Gastroesophageal sphincter (tissue), 4 donors: ENCODE measurements at places on chromosomes 11 and 22.

- no peak for ATAC-seq
Observed at GRCh38 chr22:37270928-37271650, 11.2 kb upstream of the CYTH4 start.

GRCh38 chr22:17883356-17883755 lies 109.1 kb upstream of the BID start:
- ATAC-seq, result no peak

GRCh38 chr11:46112961-46113607 lies 8.2 kb downstream of the PHF21A start:
- peak; percentile 53 for ATAC-seq

DNA sequence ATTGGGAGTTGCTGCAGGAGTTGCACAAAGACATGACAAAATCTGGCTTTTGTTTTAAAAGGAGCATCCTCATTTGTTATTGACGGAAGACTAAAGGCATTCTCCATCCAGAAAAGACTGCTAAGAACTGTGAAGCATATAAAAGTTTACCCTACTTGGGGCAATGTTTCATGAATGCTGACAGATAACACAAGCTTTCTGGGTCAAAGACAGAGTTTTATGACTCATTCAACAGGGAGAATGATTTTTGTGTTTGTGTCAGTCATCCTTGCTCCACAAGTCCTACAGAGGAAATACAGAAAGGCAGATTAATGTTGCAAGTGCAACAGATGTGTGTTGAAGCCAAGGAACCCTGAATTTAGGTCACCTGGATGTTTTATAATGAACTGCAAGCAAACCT lies 2.5 kb downstream of the GLYATL1 start:
- ATAC-seq, result no peak

GRCh38 chr11:67463680-67464410 lies 5.2 kb downstream of the TMEM134 start:
- ATAC-seq, result peak; percentile 56
